Hepatocyte (in vitro differentiated cells): ENCODE measurements at places on chromosomes 1 and 21. TPM values are rescaled to one million over a fixed set of nuclear protein-coding genes. Genes with fewer than 3 reads are reported as not detected.

The NKAIN1 gene
- 1.2 and 2.2 TPM in 2 replicates for total RNA-seq

The SCMH1 gene
- 42.8 and 52.3 TPM in 2 replicates for total RNA-seq

The SPRR2E gene
- total RNA-seq = not detected in 2 replicates

DNA sequence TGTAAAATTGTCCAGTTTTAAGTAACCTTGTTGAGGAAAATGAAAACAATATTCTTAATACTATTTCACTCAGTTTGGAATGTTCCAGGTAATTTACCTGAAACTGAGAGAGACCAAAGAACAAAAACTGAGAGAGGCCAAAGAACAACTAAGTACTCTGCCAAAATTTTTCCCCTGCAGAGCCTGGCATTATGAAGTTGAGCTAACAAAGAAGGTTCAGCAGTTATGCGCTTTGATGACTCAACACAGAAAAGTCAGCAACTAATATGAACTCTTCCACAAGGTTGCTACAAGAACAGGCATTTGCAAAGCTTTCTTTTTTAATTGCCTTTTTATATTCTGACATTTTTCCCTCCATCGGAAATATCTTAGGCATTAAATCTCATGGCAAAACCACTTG, 270.9 kb downstream of the CHRM3 start:
- no peak overlapping the region for H3K4me3 ChIP-seq
- H3K36me3 ChIP-seq = no peaks in the 10 kb centered on the region
- DNase-seq = no peak
- no peaks in the 10 kb centered on the region for H3K4me1 ChIP-seq
- H3K27me3 ChIP-seq = no peaks in the 10 kb centered on the region

DNA sequence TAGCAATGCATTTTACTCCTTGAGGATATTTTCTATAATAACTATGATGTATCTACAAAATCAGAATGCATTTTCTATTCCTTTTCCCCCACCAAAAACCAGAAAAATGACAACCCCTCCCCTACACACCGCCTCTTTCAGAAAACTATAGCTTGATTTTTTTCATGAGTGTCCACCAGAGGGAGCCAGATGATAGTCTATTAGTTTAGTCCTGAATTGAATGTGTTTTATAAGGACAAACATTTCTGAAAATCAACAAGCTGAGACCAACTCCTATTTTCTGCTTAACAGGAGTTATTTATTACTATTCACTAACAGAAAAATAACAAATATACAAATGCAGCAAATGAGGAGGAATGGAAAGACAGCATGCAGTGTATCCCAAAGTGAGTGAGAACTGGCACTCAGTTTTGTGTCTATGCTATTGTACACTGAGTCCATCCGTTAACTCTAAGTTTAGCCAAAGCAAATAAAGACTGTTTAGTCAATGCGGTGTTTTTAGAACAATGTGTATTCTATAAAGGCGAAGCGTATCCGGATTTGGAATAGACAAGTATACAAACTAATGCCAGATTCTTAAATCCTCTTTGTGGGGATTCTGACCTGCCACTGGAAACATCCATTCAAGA, 182.6 kb downstream of the VAV3 start:
- DNase-seq = peak; percentile 80
- no peak overlapping the region for H3K27ac ChIP-seq
- H3K36me3 ChIP-seq = no peaks in the 10 kb centered on the region
- no peaks in the 10 kb centered on the region for H3K4me1 ChIP-seq
- H3K4me3 ChIP-seq = no peak overlapping the region

- H3K36me3 ChIP-seq = no peaks in the 10 kb centered on the region
- no peak for DNase-seq
Observed at GRCh38 chr1:47761974-47762373, 235.2 kb downstream of the TRABD2B start.

- H3K36me3 ChIP-seq = no peaks in the 10 kb centered on the region
- H3K27ac ChIP-seq = no peak overlapping the region
Observed at GRCh38 chr1:200452850-200453552, 43.2 kb upstream of the ZNF281 start.

GRCh38 chr1:93845538-93846205, 33.3 kb downstream of the DNTTIP2 start:
- no peaks in the 10 kb centered on the region for H3K27me3 ChIP-seq
- no peaks in the 10 kb centered on the region for H3K36me3 ChIP-seq
- peak overlapping the region; percentile 95 for H3K27ac ChIP-seq
